ENCODE measurements at places on chromosomes 7 and 10.

DNA sequence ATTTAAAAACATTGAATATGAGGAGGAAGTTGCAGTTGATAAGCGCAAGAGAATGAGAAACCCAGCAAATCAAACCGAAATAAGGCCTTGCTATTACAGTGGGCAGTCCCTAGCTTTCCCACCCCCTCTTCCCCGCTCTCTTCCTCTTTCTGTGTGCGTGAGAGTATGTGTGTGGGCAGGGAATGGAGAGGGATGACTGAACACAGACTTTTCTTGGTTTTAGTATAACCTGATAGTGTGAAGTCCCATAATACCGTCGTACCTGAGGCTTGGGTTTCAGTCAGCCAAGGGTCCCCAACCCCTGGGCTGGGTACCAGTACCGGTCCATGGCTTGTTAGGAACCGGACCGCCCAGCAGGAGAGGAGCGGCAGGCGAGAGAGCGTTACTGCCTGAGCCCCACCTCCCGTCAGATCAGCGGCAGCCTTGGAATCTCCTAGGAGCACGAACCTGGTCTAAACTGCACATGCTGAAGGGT lies 255.3 kb downstream of the CELF2 start:
- no peak for DNase-seq

GRCh38 chr7:131500357-131500756 lies 56.1 kb downstream of the PODXL start:
- DNase-seq, result no peak

- no peak for DNase-seq
These were observed 133.1 kb upstream of the LYZL2 start for GRCh38 chr10:30762620-30763019.

GRCh38 chr10:48237259-48238250 lies 36.9 kb downstream of the FRMPD2 start:
- no peak for DNase-seq

GRCh38 chr10:110357252-110357780 lies 52.6 kb upstream of the SMNDC1 start:
- DNase-seq, result no peak

- no peak for DNase-seq
These were observed 88.1 kb upstream of the NRP1 start for GRCh38 chr10:33422471-33423153.

DNA sequence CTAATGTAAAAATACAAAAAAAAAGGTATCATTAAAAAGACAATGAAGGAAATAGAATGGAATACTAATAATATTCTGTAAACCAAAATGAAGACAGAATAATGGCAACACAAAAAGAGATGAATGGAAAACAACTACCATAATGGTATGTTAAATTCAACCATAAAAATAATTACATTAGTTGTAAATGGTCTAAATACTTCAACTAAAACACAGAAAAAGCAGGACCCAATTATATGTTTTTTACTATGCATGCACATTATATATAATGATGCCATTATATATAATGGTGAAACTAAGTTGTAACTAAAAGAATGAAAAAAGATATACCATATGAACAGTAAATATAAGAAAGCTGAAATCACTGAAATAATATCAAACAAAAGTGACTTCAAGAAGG lies 76.5 kb downstream of the CUBN start:
- no peak for DNase-seq

- no peak for DNase-seq
These were observed 108.4 kb downstream of the PHF14 start for GRCh38 chr7:11082121-11082520.

- no peak for DNase-seq
These were observed 314.0 kb downstream of the DNAJB6 start for GRCh38 chr7:157650801-157651200.

- no peak for DNase-seq
These were observed 72.7 kb downstream of the ELFN1 start for GRCh38 chr7:1742555-1743303.

GRCh38 chr10:34183016-34183796 lies 631.9 kb downstream of the PARD3 start:
- no peak for DNase-seq

DNA sequence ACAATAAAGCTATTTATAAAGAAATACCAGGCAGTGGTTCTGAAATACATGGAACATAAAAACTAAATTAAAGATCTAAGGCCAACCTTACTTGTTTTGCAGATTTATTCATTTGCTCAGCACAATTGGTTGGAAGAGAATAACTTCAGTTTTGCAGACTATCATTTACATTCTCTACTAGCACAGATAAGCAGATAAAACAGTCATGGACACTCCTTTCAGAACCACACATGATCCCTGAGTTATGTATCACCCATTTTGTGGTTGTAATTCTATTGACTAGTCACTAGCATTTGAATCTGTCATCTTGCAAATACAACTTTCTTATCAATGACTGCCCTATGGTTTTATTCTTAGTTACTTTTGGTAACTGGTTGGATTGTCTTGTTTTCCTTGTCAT lies 45.1 kb downstream of the PRKAR2B start:
- no peak for DNase-seq

- DNase-seq, result no peak
These were observed 3.0 kb upstream of the GIMAP5 start for GRCh38 chr7:150734254-150734653.

DNA sequence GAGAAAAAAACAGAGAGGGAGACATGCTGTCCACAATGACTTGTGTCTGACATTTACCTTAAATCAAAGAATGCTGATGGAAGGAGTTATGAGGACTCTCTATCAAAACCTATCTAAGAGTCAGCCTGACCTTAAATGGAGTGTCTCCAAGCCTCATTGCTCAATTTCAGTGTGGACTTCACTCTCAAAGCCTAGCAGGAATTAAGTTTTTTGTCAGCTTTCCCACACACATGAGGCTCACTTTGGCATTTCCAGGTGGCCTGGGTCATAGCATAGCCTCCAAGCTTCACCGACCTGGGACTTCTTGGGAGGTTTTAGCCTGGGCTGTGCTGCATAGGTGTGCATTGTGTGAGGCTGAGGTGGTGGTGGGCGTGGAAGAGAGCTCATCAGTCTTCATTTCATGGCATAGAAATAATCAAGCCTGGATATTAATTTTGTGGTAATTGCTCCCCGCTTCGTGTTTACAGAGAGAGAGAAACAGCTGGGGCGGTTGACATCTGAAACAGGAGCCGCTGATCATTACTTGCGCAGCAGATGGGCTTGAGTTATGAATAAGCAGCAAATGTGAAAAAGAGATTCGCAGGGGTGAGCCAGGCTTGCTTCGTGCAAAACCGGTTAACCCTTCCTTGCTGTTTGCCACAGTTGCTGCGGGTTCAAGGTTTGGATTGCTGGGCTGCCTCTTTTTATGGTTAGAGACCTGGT lies 647.8 kb downstream of the INHBA start:
- DNase-seq, result no peak

DNA sequence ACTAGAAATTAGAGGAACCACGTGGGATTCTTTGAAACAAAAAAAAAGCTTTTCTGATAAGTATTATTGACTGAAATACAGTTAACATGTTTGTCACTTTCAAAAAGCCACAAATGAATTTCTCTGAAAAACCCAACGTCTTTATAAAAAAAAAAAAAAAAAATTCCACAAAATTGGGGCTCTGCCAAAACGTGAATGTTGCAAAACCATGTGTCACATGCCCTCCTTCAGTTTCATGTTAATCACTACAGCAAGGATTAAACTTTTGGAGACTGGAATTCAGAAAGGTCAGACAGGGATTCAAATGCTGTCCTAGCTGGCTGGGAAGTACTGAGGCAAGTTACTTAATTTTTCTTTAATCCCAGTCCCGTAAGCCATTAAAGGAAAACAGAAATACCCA lies 278.0 kb upstream of the KLF14 start:
- DNase-seq, result no peak

- DNase-seq, result no peak
These were observed 167.2 kb upstream of the AKR1E2 start for GRCh38 chr10:4658777-4659176.

DNA sequence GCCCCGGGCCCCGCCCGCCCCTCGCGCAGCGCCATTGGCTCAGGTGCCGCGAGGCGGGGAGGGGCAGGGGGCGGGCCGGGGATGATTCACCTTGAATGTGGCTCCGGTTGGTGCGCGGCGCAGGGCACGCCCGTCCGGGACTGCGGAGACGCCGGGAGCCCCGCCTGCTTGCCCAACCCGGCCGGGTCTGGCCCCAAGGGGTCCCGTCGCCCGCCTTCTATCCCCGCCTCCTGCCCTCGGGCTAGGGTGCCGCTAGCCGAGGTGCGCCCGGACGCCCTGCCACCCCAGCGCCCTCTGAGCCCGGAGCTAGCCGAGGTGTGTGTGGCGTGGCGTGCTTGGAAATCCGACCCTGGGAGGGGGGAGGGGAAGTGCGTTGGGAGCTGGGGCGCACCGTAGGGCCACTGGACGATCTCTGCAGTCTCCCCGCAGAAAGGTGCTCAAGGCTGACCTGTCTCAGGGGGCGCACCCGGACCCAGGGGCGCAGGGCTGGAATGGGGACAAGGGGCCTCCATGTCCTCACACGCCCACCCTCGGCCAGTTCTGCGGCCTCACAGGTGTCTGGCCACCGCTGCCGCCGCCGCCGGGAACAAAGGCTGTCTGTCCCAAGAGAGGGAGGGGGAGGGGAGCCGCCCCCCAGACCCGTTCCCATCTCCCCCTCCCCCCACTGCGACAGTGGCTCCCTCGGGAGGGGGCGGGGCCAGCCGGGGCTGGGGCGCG lies 168.9 kb downstream of the NRF1 start:
- peak; percentile 38 for DNase-seq

- DNase-seq, result no peak
These were observed 166.0 kb downstream of the ACTR3B start for GRCh38 chr7:152925412-152926147.

GRCh38 chr7:7529328-7529727 lies 6.3 kb downstream of the COL28A1 start:
- DNase-seq, result no peak

- DNase-seq, result no peak
These were observed 12.8 kb downstream of the LRRN3 start for GRCh38 chr7:111103678-111104274.

GRCh38 chr10:77671594-77672252 lies 34.1 kb upstream of the KCNMA1 start:
- DNase-seq, result no peak

DNA sequence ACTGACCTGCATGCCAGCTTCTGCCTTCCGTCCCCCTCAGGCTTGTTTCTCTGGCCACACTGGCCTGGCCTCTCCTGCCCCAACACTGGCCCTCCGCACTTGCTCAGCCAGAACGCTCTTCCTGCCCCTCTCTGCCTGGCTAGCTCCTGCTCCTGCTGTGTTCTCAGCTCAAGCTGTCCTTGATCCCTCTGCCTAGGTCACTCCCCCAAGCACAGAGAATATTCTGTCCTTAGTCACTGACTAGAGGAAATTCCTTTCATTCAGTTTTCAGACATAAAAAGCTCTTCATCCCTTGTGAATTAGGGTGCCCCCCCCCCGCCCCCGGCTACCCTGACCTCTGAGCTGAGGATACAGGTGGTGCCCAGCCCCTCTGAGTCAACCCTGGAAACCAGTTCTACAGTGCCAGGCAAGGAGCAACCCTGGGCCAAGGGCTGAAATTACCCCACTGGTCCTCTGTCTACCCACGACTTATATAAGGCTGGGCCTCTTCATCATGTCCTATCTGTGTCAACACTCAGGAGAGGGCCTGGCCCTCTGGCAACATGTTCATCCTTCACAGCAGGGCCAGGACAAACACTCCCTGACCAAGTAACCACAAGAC lies 6.6 kb upstream of the SGPL1 start:
- DNase-seq, result no peak

DNA sequence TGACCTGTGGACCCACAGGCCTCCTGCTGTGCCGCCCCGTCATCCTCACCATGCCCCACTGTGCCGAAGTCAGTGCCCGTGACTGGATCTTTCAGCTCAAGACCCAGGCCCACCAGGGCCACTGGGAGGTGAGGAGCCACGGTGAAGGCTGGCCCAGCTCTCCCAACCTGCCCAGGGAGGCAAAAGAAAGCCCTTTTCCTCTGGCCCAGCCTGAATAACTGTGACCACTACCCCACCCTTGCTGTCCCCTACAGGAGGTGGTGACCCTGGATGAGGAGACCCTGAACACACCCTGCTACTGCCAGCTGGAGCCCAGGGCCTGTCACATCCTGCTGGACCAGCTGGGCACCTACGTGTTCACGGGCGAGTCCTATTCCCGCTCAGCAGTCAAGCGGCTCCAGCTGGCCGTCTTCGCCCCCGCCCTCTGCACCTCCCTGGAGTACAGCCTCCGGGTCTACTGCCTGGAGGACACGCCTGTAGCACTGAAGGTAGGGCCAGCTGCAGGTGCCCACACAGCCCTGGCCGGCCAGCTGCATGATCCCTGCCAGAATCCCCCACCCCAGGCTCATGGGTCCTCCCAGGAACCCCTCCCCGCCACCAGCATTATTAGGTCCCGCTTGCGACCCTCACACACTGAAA lies 25.5 kb upstream of the SLC29A3 start:
- no peak for DNase-seq

GRCh38 chr7:22564511-22565045 lies 64.6 kb upstream of the STEAP1B start:
- peak; percentile 64 for DNase-seq

DNA sequence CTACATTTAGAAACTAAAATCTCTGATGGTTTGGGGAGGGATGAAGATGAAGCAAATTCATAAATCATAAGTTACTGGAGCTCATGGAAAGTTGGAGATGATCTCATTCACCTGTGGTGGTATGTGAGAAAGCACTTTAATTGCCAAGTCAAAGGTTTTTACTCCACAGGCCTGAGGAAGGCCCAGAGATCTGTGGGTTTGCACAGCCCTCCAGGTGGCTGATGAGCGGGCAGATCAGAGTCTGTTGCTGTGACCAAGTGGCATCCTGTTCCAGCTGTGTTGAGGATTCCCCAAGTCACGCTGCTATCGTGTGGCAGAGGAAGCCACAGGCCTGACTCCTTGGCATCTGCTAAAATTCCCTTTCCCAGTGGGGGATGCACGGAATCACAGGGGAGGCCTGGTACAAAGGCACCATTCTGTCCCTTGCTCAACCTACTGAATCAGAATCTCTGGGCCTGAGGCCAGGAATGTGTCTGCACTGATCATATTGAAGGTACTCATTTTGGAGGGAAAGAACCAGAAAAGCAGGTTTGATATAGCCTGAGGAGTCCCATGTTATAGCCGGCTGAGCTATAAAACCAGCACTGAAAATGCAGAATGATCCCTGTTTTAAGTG lies 19.7 kb upstream of the DDC start:
- DNase-seq, result no peak

DNA sequence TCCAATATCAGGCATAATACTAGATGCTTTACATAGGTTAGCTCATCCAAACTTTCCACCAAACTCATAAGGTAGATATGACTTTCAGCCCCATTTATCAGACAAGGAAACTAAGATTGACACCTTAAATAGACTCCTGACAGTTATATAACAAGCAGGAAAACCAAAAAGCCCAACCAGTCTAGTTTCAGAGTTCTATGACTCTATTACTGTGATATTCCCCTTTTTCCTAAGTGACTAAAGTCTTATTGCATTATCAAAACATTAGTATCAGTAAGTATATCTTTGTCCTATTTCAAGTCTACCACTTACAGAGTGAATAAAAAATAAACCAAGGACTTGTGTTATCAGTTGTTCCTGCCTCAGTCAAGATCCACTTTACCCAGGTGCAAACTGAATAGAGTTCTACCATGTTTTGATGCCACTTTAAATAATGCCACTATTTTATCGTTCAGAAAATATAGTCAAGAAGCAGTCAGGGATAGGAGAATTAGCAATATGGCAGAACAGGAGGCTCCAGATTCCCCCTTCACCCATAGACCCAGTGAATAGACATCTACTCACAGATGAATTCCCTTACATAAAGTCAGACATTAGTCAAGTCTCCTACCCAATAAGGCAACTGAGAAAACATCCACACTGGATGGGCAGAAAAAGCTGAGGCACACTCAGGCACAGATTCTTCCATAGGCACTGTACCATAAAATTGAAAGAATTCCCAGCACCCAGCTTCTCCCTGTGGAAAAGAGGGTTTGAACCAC lies 74.1 kb downstream of the CRPPA start:
- no peak for DNase-seq

- no peak for DNase-seq
These were observed 569.5 kb downstream of the SORCS3 start for GRCh38 chr10:105210546-105210945.
